Tibial nerve (tissue), 4 donors: ENCODE measurements at places on chromosomes 6 and 20. TPM values are rescaled to one million over a fixed set of nuclear protein-coding genes. Genes with fewer than 3 reads are reported as not detected.

BTBD3 gene
- total RNA-seq = 43.1 TPM

GPR6 gene
- total RNA-seq = not detected

MCHR2 gene
- total RNA-seq = not detected

SLC13A3 gene
- 10.0 TPM for total RNA-seq

SEL1L2 gene
- total RNA-seq = not detected

SNX9 gene
- total RNA-seq = 66.2 TPM

DNA sequence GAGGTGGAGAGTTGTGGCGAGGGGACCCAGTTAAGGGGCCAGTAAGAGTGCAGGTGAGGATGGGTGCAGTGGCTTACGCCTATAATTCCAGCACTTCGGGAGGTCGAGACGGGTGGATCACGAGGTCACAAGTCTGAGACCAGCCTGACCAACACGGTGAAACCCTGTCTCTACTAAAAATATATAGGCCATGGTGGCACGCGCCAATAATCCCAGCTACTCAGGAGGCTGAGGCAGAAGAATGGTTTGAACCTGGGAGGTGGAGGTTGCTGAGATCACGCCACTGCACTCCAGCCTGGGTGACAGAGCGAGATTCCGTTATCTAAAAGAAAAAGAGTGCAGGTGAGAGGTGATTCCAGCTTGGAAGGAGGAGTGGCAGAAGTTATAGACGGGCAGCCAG lies 28.0 kb downstream of the PPP1R3G start:
- H3K4me3 ChIP-seq = no peak overlapping the region
- H3K4me1 ChIP-seq = no peaks in the 10 kb centered on the region
- peaks cover 37% of the 10 kb centered on the region for H3K36me3 ChIP-seq
- no peaks in the 10 kb centered on the region for H3K27me3 ChIP-seq

GRCh38 chr6:166413491-166413951 lies 30.8 kb upstream of the MPC1 start:
- no peak overlapping the region for H3K4me3 ChIP-seq
- no peaks in the 10 kb centered on the region for H3K27me3 ChIP-seq
- H3K36me3 ChIP-seq = peaks cover 72% of the 10 kb centered on the region
- DNase-seq = no peak
- no peak overlapping the region for H3K27ac ChIP-seq
- H3K4me1 ChIP-seq = no peaks in the 10 kb centered on the region

- H3K4me3 ChIP-seq = no peak overlapping the region
- DNase-seq = no peak
- H3K27me3 ChIP-seq = no peaks in the 10 kb centered on the region
- peak overlapping the region; percentile 60 for H3K27ac ChIP-seq
- H3K4me1 ChIP-seq = no peaks in the 10 kb centered on the region
- no peaks in the 10 kb centered on the region for H3K36me3 ChIP-seq
Measured at GRCh38 chr6:7129360-7129759, 21.6 kb downstream of the RREB1 start.

GRCh38 chr6:40893021-40893420 lies 146.0 kb downstream of the UNC5CL start:
- no peak overlapping the region for H3K4me3 ChIP-seq
- no peak for DNase-seq
- peaks cover 15% of the 10 kb centered on the region for H3K4me1 ChIP-seq
- no peak overlapping the region for H3K27ac ChIP-seq
- H3K36me3 ChIP-seq = no peaks in the 10 kb centered on the region
- H3K27me3 ChIP-seq = no peaks in the 10 kb centered on the region

- DNase-seq = no peak
- no peak overlapping the region for H3K27ac ChIP-seq
- H3K36me3 ChIP-seq = no peaks in the 10 kb centered on the region
- peaks cover 9% of the 10 kb centered on the region for H3K4me1 ChIP-seq
- H3K4me3 ChIP-seq = no peak overlapping the region
Measured at GRCh38 chr6:126531286-126531685, 191.4 kb downstream of the CENPW start.

DNA sequence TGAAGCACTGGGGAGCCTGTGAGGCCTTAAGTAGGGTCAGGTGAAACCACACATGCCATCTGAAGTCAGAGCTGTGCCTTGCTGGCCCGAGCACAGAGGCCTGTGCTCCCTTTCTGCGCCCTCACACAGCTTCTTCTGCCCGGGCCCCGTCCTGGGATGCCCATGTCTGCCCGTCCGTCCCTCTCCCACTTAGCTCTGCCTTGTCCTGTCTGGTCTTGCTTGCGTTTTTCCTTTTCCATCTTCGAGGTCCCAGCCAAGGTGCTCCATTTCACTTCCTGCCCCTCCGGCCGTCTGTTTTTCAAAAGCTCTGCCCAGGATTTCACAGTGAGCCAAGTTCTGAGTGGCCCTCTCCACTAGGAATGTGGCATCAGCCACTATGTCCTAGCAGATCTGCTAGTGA lies 45.6 kb downstream of the PYGB start:
- H3K27me3 ChIP-seq = no peaks in the 10 kb centered on the region
- no peak overlapping the region for H3K4me3 ChIP-seq
- peaks cover 41% of the 10 kb centered on the region for H3K4me1 ChIP-seq
- peaks cover 21% of the 10 kb centered on the region for H3K36me3 ChIP-seq
- no peak for DNase-seq

DNA sequence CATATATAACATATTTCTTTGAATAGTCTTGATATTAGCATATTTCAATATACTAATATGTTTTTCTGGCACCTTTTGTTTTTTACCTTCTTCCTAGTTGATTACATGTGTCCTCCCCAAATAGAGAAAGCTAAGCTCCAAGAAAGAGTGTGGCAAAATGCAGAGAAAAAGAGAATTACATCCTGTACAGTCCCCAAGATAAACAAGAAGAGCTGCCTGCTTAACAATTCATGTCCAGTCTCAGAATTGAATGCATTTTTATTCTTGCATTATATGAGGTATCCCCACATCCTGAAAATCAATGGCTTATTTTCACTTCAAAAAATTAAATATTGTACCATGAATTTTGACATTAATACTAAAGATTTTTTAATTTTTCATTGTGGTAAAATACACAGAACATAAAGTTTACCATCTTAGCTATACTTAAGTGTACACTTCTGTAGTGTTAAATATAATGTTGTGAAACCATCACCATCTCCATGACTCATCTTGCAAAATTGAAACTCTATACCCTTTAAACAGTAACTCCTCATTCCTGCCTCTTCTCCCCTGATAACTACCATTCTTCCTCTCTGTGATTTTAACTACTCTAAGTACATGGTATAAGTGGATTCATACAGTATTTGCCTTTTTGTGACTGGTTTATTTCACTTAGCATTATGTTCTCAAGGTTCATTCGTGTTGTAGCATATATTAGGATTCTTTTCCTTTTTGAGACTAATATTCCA lies 490.3 kb downstream of the COL12A1 start:
- no peak overlapping the region for H3K27ac ChIP-seq
- H3K4me3 ChIP-seq = no peak overlapping the region
- no peak for DNase-seq
- no peaks in the 10 kb centered on the region for H3K36me3 ChIP-seq

- H3K4me3 ChIP-seq = no peak overlapping the region
- H3K36me3 ChIP-seq = no peaks in the 10 kb centered on the region
- H3K27me3 ChIP-seq = no peaks in the 10 kb centered on the region
- no peaks in the 10 kb centered on the region for H3K4me1 ChIP-seq
- no peak overlapping the region for H3K27ac ChIP-seq
- no peak for DNase-seq
Measured at GRCh38 chr6:75842191-75842590, 93.2 kb downstream of the MYO6 start.

- peaks cover 12% of the 10 kb centered on the region for H3K27me3 ChIP-seq
- H3K4me1 ChIP-seq = peaks cover 65% of the 10 kb centered on the region
- H3K4me3 ChIP-seq = no peak within 1 kb of the TSS
Measured at GRCh38 chr6:108165714-108166663, at the start of gene NR2E1. NR2E1 (plus strand) TSS chr6:108166022; CDS start chr6:108166766, 744 bp downstream.

DNA sequence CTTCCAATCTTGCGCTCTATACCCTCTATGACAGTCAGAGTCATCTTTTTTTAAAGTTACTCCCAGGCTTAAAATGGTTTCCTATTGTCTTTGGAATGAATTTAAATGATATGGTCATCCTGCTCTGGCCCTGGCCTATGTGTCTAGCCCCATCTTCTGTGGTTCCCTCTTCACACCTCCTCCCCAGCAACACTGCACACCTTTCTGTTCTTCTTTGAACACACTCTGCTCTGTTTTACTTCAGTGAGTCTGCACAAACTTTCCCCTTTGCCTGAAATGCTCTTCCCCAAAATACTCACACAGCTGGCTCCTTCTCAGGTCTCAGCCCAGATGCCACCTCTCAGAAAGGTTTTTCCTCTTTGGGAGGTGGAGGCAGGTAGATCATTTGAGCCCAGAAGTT lies 132.7 kb downstream of the FYN start:
- no peak for DNase-seq
- H3K27me3 ChIP-seq = no peaks in the 10 kb centered on the region
- no peak overlapping the region for H3K4me3 ChIP-seq
- no peaks in the 10 kb centered on the region for H3K36me3 ChIP-seq
